GM23248 (cell line): ENCODE measurements at places on chromosomes 3 and 15. TPM values are rescaled to one million over a fixed set of nuclear protein-coding genes. Genes with fewer than 3 reads are reported as not detected.
A peak's percentile ranks its signal among the peaks of the same experiment; 100 is the strongest.

GRCh38 chr15:35928847-35929246 is 382.9 kb upstream of the DPH6 start:
- no peak for DNase-seq
- H3K36me3 ChIP-seq, result no peaks in the 10 kb centered on the region
- no peak overlapping the region for H3K27ac ChIP-seq
- H3K4me3 ChIP-seq, result no peak overlapping the region
- H3K27me3 ChIP-seq, result no peaks in the 10 kb centered on the region

GRCh38 chr3:44198284-44199269 is 43.1 kb upstream of the TOPAZ1 start:
- H3K4me3 ChIP-seq, result no peak overlapping the region
- H3K27ac ChIP-seq, result no peak overlapping the region
- H3K27me3 ChIP-seq, result peaks cover 4% of the 10 kb centered on the region
- H3K36me3 ChIP-seq, result no peaks in the 10 kb centered on the region

GRCh38 chr3:127419182-127419581 is 131.3 kb upstream of the PRR20G start:
- no peaks in the 10 kb centered on the region for H3K36me3 ChIP-seq
- no peaks in the 10 kb centered on the region; the same call in 1 of the 2 replicates for H3K4me1 ChIP-seq
- peaks cover 67% of the 10 kb centered on the region for H3K27me3 ChIP-seq
- H3K27ac ChIP-seq, result no peak overlapping the region
- no peak for DNase-seq

DNA sequence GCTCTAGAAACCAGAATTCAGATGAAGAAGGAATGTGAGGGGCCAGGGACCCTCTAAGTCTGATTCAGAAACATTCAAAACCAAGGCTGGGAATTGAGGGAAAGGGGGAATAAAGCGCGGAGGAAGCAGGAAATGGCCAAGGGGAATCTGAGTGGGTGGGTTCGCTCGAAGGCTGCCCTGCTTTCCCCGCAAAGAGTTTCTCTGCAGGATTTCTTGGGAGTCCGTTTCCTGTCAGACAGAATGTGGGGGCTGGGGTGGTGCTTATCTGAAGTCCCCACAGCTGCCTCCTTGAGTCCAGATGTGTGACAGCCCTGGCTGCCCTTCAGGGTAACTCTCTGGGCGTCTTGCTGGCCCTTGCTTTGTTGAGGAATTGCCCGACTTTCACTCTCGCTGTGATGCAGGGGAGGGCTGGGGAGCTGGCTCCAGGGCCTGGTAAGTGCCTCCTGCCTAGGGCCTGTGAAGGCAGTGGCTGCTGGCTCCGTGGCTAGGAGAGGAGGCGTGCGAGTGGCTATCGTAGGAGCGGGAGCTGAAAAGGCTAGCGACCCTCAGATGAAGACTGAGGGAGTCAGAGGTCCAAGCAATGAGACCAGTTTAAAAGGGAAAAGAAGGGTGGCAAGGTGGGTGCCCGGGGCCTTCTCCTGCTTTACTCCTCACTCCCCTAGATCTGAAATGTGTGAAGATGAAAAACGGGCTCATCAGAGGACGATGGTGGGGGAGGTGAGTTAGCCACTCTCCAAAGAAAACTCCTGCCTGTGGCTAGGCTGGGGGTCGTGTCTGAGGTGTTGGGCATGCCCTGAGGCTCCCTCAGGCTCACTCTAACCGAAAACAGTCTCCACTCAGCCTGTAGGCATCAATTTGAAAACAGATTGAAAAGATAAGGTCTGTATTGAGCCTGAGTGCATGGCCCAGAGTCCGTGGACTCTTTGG is 143.9 kb upstream of the UMPS start:
- no peaks in the 10 kb centered on the region for H3K4me1 ChIP-seq
- peaks cover 53% of the 10 kb centered on the region for H3K27me3 ChIP-seq
- H3K36me3 ChIP-seq, result no peaks in the 10 kb centered on the region
- H3K27ac ChIP-seq, result no peak overlapping the region
- DNase-seq, result no peak
- no peak overlapping the region for H3K4me3 ChIP-seq

DNA sequence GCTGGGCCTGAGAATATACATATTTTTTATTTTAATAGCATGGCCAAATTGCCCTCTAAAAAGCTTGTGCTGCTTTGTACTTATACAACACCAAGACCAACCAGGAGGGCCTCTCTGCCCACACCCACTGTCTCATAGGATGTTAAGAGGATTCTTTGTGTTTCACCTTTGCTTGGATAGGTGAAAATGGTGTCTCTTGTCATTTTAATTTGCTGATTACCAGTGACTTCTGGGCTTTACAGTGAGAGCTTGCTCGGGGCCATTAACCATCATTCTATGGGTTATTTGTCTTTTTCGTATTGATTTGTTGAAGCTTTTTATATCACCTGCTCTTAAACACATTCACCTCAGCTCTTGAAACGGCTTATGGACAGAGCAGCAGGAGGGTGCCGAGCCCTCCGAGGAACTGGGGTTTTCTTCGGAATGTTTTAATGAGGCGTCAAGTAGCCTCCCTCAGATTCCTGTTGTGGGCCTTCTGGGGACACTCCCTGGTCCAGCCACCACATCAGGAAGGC is 10.5 kb downstream of the PTH1R start:
- peaks cover 15% of the 10 kb centered on the region; the same call in 1 of the 2 replicates for H3K27me3 ChIP-seq
- no peak for DNase-seq
- no peak overlapping the region for H3K27ac ChIP-seq

GRCh38 chr3:150335631-150336030 is 72.5 kb upstream of the TSC22D2 start:
- no peak overlapping the region for H3K4me3 ChIP-seq
- no peaks in the 10 kb centered on the region for H3K36me3 ChIP-seq
- no peak overlapping the region for H3K27ac ChIP-seq
- DNase-seq, result no peak
- H3K4me1 ChIP-seq, result no peaks in the 10 kb centered on the region
- H3K27me3 ChIP-seq, result no peaks in the 10 kb centered on the region

GRCh38 chr15:67175643-67176071 is 78.8 kb downstream of the AAGAB start:
- H3K4me3 ChIP-seq, result no peak overlapping the region
- no peaks in the 10 kb centered on the region for H3K27me3 ChIP-seq
- H3K27ac ChIP-seq, result peak overlapping the region; percentile 23; the same call in 1 of the 2 replicates
- H3K4me1 ChIP-seq, result peaks cover 51% of the 10 kb centered on the region
- peak; percentile 52 for DNase-seq

GRCh38 chr3:16377847-16378302 is 112.9 kb downstream of the OXNAD1 start:
- H3K4me3 ChIP-seq, result no peak overlapping the region
- no peak for DNase-seq
- no peak overlapping the region for H3K27ac ChIP-seq
- peaks cover 12% of the 10 kb centered on the region; the same call in 1 of the 2 replicates for H3K36me3 ChIP-seq
- no peaks in the 10 kb centered on the region for H3K27me3 ChIP-seq

The FBXO40 gene
- total RNA-seq, result not detected in 2 replicates

The HES1 gene
- 13.0 and 13.8 TPM in 2 replicates for total RNA-seq
